ENCODE measurements at places on chromosomes 13 and 19.

DNA sequence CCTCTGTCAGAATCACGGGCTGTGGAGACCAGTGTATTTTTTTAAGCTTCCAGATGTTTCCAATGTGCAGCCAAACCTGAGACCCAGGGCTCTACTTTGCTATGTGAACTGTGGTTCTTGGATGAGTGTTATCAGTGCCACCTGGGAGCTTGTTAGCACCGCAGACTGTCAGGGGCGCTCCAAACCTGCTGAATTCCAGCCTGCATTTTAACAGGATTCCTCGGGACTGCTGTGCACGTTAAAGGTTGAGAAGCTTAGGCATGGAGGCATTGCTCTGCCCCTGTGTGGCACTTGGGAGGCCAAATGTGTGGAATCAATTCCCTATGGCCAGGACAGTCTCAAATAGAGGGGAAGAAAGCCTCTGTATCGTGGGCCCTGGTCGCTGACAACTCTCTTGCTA lies 80.3 kb downstream of the ANKRD10 start:
- no peak for DNase-seq

DNA sequence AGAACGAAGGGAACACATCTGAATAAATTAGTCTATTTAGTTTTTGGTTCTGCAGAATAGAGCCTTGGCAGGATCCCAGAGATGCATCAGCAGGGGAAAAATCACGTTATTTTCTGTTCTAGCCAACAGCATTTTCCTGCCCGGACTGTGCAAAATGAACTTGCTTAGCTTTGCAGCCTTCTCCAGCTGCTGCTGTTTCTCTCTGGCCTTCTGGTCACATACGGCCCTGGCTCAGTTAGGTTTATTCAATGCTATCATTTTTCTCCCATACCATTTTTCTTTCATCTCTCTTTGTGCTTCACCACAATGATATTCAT lies 110.4 kb upstream of the KL start:
- no peak for DNase-seq

GRCh38 chr13:73138276-73138637 lies 79.5 kb downstream of the KLF5 start:
- peak; percentile 48 for DNase-seq

DNA sequence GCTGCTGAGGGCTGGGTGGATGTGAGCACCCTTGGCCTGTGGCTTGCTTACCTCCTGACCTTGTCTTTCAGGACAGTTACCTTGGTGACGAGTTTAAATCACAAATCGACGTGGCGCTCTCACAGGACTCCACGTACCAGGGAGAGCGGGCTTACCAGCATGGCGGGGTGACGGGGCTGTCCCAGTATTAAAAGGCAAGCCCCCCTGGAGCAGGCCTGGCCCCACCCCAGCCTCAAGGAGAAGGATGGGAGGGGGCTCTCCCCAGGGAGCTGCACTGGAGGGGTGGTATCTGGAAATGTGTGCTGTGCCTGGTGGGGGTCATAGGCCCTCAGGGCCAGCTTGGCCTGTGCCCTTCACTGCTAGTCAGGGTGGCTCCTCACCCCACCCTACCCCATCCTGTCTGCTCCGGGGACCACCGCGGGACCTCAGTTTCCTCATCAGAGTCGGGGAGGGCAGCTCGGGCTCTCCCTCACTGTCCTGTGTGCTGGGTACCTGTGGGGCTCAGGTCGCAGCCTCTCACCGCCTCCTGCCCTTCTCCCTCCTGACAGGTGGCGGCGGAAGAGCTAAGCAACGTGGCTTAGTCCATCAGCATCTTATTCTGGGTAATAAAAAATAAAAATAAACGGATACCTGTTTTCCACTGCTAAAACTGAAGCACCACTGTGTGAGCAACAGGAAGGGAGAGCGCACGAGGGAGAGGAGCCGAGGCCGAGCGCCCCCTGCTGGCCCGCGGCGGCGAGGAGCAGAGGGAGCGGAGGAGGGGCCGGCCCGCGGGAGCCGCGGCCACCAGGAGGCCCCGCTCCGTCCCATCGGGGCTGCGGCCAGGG lies 29.8 kb downstream of the CERS1 start:
- DNase-seq, result no peak

Measured in GM04503 (cell line).